ENCODE measurements at places on chromosomes 7 and 10.

GRCh38 chr10:93652857-93653256 lies 40.5 kb downstream of the PDE6C start:
- no peak for DNase-seq

GRCh38 chr7:84176716-84177115 lies 17.9 kb downstream of the SEMA3A start:
- DNase-seq = no peak

DNA sequence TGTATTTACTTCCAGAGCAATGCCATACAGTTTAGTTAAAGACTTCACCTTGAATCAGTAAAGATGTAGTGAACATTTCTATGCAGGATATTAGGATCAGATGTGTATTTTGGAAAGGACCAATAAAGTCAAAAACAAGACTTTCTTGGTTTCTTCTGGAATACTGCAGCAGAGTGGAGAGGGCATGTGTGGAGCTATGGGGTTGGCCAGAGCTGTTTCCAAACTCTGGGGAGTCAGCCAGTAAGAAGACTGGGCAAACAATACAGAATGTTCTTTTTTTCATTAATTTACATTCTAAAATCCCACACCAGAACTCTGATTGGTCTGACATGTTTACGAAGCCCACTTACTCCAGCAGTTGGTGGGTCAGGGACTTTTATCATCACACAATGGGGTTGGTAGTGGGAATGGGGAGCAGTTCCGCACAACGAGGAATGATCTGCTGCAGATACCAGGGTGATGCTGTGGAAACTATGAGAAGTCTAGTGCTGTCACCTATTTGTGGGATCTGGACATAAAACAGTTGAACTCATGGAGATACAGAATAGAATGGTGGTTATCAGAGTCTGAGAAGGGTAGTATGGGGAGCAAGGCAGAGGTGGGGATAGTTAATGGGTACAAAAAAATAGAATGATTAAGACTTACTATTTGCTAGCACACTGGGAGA lies 267.7 kb downstream of the MALRD1 start:
- DNase-seq = no peak

- DNase-seq = no peak
Observed at GRCh38 chr7:73685311-73685710, 1.9 kb downstream of the BUD23 start.

- DNase-seq = no peak
Observed at GRCh38 chr7:21671859-21672258, 129.0 kb downstream of the DNAH11 start.

GRCh38 chr7:9981742-9982349 lies 991.8 kb upstream of the PHF14 start:
- DNase-seq = no peak

DNA sequence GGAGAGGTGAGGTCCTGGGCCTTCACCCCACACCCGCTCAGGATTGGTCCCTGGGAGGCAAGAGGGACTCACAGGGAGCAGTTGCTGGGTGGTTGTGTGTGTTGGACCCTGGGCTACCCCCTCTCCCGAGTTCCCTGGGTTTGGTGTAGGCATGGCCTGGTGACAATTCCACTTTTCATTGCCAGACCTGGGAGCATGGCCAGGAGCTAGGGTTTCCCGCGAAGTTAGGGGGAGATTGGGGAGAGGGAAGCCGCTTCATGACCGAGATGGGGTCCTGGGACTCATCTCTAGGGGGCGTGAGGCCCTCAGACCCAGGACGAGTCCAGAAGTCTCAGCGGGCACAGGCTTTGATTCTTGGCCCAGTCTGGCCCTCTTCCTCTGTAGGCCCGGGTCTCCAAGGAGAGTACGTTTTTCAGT lies 606 bp downstream of the PALD1 start:
- no peak for DNase-seq

DNA sequence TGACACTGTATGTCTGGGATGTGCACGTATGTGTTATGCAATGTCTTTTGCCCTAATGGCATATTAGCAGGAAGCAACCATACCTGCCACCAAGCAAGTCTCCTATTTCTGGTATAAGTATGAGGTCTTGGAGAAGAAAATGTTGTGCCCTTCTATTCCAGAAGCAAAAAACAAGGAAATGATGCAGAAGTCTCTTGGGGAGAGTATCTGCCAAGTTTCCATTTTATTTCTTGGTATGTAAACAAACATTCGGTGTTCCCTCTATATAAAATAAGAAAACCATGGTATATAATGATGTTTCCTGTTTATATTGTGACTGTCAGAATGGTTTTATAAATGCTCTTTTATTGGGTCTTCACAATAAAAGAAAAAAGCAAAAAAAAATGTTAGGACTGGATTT lies 19.3 kb upstream of the MYO3A start:
- DNase-seq = no peak

DNA sequence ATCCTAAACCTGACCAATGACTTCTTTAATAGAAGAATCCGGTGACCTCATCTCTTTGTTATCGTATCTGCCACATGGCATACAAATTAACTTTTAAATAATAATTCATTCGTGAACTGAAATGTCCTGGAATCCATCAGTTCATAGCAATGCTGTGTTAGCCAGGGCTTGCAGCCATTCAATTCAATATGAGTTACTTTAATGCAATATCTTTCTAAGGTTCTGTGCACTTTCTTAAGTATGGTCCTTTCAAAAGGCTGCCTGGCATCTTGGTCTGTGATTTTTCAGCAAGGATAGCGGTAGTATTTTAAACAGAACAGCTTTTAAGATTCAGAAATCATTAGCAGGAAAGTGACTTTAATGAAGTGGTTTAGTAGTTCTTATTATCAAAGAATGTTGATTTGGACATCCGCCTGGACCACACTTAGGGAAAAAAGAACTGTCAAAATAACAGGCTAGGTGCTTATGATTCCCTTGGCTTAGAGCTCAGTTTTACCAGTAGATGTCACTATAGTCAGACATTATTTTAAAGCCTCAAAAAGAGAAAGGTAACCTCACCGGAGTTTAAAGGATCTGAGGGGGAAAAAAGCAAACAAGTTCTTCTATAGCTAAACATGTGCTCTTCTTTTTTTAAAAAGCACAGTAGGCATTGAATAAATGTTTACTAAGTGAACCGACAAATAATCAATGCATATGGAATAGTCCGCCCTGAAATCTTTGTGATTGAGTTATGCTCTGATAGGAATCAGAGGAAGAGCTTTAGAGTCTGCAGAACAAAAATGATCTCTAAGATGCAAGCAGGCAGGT lies 22.7 kb downstream of the SLC35G1 start:
- DNase-seq = peak; percentile 55

DNA sequence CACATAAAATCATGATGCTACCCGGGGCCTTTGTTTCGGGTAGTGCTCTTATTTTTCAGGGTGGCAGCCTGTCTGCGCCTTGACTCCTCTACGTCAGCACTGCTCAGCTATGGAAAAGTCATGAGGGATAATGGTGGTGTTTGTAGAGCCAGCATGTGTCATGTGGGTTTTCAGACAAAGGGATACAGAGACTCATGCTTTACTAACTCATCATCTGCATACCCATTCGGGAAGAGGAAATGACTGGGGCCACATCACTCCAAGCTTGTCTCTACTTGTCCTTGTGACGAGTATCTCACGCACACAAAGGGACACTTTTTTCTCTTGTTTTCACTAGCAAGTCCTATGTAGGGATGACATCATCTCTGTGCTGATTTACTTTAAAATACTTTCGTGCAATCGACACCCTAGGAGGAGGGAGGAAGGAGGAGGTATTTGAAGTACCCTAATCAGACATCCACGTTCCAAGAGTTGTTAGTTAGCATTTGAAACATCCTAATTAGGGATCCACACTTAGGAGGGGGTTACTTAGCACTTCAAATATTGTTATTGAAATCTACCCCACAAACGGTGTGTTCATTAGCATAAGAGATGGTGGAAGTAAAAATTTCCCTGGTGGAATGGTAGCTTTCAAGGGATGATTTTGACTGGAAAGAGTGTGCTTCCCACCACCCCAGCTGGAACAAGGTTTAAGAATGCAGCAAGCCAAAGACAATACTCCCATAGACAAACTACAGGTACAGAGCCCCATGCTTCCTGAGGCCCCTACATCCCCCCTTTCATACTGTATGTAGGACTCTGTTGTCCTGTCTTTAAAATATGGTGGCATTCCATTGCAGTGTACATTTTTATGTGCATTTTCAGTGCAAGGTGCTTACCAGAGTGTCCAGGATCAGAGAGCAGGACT lies 52.0 kb downstream of the THNSL1 start:
- DNase-seq = no peak

GRCh38 chr10:614139-614711 lies 75.2 kb downstream of the DIP2C start:
- DNase-seq = no peak

GRCh38 chr10:58696736-58697135 lies 184.1 kb downstream of the BICC1 start:
- DNase-seq = no peak

GRCh38 chr10:45624724-45625123 lies 47.8 kb downstream of the ZFAND4 start:
- DNase-seq = no peak

DNA sequence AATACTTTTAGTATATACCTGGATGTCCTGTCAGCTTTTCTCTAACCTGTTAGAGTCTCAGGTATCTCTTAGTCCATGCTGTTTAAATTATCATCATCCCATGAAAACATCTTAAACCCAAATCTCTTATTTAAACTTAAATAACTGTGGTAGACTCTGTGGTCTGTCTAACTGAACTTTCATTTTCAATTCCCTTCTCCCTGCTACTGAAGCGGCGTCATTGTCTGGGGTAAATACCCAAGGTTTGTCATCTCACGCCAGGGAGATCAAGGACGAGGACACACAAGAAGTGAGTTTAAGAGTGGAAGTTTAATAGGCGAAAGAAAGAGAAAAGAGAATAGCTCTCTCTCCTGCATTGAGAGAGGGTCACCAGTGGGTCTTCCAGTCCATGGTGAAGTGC lies 804.4 kb upstream of the CELF2 start:
- DNase-seq = no peak

DNA sequence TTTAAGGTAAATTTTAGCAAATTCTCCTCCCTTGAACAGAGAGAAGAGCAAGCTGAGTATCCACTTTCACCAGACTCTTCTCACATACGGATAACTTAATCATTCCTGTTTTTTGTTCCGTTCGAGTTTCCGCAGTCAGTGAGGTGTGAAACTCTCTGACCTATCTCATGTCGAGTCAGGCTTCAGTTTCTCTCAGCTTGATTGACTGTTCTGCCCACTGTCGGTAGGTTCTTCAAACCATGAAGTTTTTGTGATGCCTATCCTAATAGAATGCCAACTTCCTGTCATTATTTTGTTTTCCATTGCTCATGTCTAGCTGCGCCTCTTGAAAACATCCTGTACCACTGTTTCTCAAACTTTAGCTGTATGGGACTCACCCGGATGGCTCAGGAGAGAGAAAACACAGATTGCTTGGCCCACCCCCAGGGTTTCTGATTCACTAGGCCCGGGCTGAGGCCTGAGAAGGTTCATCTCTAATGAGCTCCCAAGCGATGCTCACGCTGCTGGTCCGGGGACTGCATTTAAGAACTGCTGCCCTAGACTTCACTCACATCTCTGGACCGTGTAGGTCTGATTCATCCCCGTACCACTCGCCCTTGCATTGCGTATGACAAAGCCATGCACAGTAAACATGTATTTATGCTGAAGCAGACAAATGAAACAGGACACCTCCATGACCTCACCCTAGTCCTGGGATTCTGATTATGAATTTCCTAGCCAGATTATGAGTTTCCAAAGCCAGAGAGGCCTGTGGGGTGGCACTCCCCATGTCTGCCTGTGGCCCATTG lies 208.4 kb upstream of the AGK start:
- DNase-seq = no peak

DNA sequence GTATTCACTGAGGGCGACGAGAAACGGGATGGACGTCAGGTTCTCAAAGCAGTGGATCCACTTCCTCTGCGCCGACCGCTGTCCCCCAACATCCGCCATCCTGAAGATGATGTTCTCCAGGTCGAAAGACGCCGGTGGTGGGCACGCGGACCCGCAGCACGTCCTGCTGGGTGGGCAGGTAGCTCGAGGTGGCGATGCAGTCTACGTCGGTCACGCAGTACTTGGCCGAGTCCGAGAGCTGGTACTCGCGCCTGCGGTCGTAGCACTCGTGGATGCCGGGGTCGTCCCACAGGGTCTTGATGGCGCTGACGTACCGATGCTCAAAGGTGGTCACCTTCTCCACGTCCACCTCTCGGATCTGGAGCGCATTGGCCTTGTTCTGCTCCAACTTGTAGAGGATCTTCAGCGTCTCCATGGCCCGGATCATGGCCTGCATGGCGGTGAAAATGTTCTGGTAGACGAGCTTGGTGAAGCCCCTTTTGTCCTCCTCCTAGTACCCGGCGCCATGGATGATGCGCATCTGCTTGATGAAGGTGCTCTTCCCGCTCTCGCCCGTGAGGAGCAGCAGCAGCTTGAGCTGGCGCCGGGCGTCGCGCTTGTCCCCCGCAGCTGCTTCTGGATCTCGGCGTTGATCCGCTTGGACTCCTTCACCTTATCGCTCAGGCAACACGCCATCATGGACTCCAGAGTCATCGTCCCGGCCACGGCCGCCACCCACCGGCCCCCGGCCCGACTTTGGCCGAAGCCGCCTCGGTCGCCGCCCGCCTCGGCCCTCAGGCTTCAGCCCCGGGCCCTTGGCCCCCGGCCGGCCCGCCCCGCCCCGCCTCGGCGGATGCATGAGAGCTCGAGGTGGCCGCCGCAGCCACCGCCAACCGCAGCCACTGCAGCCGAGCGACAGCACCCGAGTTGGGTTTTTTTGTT lies 122.9 kb upstream of the KCTD7 start:
- DNase-seq = peak; percentile 46

DNA sequence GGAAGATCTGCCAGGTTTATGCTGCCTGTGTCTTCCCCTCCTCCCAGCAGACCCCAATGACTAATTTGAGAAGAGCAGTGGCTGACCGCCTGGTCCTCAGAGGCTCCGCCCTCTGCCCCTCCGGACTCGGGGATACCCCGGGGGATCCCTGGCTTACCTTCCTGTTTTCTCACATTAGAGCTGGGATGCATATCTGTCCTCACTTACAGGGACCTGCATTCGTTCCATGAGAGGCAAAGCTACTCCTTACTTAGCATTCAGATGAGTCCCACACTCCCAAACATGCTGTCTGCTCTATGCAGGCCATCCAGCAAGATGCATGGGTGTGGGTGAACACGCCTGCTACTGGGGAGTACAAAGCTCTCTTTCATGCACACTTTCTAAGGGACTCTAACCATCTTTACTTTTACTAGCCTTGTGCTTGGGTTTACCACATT lies 24.0 kb downstream of the VOPP1 start:
- no peak for DNase-seq

DNA sequence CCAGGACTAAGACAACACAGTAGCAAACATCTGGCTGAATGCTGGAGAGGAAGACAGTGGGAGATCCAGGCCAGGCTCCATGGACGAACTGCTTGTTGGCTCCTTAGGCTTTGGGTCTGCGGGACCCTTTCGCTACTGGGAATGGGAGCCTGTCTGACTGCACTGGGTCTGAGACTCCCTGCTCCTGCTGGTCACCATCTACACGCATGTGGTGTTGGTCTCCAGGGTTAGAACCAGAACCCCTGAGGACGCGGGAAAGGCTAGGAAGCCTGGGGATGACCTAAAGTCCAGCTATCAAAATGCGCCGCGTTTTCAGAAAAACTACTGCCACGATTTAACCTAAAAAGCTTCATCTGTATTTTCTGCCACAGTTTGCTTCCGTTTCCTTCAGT lies 817 bp upstream of the DNAJB6 start:
- no peak for DNase-seq
